ENCODE measurements at places on chromosomes 13 and 19.

DNA sequence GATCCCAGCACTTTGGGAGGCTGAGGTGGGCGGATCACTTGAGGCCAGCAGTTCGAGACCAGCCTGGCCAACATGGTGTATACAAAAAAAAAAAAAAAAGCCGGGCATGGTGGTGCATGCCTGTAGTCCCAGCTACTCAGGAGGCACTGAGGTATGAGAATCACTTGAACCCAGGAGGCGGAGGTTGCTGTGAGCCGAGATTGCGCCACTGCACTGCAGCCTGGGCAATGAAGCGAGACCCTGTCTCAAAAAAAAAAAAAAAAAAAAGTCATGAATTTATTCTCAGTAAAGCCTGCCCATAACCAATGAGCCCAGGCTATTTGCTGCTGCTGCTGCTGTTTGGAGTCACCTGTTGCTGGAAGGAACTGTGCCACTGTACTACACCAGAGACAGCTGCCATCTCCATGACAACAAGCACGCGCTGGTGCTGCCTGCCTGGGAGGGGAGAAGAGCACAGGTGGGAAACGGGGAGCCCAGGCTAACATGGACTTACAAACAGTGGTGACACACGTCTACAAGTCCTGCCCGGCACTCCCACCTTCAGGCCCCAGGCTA, 11.3 kb downstream of the ZFR2 start:
- DNase-seq: no peak

DNA sequence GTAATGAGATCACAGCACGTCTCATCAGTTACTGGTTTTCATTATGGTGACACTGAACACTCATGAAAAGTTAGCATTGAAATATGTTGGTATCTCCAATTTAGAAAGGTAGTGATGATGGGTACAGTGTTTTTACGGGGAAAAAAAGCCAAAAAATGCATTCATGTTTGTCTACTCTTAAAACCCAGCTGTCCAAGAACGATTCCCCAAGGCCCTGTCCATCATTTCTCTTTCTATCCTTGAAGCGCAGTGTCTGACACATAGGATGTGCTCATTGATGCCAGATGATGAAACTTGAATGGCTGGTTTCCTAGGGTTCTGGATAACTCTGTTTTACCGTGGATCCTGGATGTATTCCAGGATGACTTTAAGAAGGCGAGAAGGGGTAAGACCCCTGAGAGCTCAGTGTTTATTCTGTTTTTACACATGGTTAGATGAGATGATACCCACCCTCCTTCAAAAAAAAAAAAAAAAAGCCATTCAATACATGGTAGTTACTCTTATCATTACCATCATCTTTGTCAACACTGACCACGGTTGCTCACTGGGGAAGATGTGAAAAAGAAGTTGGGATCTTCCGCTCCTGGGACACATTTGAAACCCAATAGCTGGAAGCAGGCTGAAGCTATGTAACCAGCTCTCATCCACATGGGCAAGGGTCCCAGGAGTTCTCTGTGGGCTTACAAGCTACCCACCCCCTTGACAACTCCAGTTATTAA, 22.5 kb downstream of the SERP2 start:
- DNase-seq: no peak

DNA sequence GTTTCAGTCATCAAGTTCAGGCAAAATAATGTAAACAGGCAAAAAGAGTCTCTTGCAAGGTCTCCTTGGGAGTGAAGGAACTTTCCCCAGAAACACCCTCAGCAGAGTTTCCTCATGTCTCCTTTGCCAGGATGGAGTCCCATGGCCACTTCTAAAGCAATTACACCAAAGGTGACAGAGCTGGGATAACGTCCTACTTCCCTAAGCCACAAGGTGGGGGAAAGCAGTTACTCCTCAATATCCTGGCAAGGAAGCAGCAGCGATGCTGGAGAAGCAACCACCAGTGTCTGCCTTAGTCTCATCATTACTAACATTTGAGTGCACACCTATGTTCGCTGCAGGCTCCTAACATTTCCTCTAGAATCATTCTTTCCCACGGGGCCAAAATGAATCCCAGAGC, 88.6 kb downstream of the UBL3 start:
- DNase-seq: no peak

GRCh38 chr19:46995492-46995891, 24.1 kb upstream of the NPAS1 start:
- DNase-seq: no peak

DNA sequence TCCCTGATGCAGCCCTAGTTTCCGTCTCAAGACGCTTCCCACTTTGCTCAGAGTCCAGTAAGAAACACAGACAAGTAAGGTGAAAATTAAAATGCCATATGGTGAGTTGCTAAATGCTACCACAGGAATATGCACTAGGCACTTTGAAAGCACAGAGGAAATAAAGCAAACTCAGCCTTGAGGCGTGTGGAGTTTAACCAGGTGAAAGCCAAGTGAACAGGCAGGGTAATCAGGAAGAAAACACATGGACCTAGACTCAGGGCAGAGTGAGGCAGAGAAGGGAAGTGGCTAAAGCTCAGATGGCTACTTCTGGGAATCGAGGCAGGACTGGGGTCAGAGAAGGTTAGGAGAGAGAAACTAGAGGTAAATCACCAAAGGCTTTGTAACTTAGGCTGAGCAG, 5.4 kb upstream of the UBL3 start:
- no peak for DNase-seq

DNA sequence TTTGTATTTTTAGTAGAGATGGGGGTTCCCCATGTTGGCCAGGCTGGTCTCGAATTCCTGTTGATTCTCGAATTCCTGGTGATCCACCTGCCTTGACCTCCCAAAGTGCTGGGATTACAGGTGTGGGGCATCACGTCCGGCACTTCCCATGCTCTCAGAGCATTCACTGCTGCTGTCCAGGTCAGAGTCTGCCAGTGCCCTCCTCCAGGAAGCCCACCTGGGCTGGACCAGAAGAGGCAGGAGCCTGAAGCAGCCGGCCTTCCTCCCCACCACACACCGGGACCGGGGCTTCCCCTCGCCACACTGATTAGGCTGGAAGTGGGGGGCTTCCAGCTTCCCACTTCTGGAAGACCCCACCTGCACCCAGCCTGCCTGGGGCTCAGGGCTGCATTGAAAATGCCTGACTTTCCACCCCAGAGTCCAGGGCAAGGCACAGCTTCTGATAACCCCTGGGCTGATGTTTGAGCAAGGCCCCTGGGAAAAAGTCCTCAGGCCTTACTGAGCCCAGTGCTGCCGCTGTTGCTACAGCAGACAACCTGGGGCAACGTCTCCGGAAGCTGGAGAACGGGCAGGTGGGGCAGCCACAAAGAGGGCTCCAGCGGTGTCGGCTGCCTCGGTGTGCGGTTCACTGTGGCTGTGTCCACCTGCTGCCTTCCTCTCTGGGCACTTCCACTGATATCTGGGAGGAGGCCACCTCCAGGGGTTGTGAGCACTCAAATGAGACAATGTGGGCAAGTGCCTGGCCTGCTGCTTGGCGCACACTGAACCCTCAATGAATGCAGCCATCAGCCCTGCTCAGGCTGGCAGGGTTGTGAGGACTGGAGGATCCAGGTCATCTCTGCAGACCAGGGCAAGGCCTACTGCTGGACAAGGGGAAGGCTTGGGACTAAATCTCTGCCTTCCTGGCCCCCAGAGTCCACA, 22.6 kb downstream of the CEBPA start:
- no peak for DNase-seq

- DNase-seq: no peak
Measured at GRCh38 chr13:113880651-113881611, 17.1 kb upstream of the GAS6 start.

GRCh38 chr19:33580026-33580644, 41.6 kb upstream of the CHST8 start:
- peak; percentile 77 for DNase-seq

- DNase-seq: no peak
Measured at GRCh38 chr13:75418997-75419396, 63.0 kb downstream of the TBC1D4 start.

GRCh38 chr13:30421093-30422053, 920 bp upstream of the UBE2L5 start:
- DNase-seq: peak; percentile 82

DNA sequence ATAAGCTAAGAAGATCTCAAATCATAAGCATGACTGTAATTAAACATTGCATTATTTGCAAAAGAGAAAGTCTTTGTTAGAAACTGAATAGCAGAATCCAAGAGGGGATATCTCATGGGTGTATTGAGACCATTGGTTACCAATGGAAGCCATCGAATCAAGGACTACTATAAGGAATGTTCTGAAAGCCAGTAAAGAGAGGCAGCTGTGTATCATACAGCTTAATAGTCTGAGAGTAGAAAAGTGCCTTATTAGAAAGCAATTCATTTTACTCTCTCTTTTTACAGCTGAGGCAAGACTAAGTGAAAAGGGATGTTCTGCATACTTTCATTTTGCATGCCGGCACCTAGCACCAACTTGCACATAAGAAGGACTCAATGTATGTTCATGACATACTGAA, 7.6 kb upstream of the DCT start:
- no peak for DNase-seq

DNA sequence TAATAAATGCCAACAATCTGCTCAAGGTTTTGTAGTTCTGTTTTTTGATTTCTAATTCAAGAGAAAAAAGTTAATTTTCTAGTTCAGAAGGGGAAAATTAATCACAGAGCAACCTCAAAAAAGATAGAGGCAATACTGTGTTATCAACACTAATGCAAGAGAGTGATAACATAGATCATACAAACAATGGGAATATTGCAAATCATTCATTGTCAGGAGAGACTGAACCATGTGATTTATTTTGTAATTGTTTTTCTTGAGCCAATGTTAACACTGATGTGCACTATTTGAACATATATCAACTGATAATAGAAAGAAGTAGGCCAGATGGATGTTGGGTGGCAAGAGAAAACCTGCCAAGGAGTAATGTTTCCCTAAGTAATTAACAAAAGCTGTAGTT, 19.9 kb downstream of the PCDH9 start:
- DNase-seq: no peak

- no peak for DNase-seq
Measured at GRCh38 chr19:38699027-38699346, 45.3 kb downstream of the CAPN12 start.

DNA sequence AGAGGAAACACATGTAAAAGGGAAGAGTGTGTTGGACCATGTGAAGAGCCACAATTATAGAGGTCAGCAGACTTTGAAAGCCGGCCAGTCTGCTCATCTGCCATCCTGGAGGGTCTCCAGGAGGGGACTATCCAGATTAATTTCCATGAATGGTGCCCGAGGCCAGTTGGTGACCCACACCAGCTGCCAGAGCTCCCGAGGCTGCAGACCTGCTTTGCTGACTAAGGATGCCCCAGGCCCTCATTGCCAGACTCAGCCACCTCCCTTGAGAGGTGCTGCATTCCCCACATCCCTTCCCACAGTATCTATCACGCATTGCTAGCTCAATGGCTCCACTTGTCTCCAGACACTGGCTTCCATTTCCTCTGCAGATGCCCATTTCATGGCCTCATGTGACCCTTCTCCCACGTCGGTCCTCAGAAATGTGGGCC, 110.3 kb downstream of the NALCN start:
- no peak for DNase-seq

DNA sequence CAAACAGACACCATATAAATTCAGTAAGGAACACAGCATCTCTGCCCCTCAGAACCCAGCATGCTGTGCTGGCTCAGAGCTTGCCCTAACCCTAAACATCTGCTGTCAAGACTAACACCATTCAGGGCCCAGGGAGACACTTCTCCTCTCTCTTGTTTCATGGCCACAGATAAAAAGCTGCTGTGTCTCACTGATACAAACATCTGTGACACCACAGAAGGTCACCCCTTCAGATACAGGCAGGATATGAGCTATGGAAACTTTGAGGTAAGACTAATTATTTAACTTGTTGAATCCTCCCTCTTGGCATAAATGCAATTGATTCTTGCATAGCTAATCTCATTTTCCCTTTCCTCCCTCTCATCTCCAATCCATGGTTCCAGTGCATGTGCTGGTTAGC, 61.6 kb upstream of the GPR12 start:
- no peak for DNase-seq

DNA sequence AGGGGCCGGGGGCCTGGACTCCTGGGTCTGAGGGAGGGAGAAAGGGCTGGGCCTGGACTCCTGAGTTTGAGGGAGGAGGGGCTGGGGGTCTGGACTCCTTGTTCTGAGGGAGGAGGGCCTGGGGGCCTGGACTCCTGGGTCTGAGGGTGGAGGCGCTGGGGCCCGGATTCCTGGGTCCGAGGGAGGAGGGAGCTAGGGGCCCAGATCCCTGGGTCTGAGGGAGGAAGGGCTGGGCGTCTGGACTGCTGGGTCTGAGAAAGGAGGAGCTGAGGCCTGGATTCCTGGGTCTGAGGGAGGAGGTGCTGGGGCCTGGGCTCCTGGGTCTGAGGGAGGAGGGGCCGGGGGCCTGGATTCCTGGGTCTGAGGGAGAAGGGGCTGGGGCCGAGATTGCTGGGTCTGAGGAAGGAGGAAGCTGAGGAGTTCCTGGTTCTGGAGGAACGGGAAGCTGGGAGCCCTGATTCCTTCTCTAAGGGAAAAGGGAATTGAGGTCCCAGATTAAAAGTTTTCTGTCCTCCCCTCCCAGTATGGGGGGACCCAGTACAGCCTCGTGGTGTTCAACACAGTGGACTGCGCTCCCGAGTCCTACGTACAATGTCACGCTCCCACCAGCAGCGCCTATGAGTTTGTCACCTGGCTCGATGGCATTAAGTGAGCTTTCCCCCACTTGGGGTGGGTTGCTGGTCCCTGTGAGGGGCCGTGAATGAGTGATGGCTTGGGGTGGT, 721 bp downstream of the MED25 start:
- no peak for DNase-seq

DNA sequence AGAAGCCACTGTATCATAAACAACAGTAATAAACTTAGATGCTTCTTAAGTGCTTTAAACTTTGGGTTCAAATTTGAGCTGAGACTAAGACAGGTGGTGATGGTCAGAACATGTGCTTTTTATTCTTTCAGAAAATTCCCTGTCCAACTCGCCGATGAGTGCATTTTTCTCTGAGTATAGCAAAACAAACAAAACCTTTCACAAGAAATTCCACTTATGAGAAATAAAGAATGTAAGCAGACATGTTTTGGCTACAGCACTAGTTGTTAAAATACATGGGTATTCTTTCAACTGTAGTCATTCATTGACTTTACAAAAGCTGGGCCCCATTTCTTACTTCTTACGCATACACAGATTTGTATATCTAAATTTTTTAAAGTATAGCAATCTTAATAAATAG, 125.6 kb downstream of the SPRY2 start:
- DNase-seq: no peak

All from mucosa of gallbladder (tissue), 1 donor.